Activated CD4-positive, alpha-beta T cell treated with anti-CD3 and anti-CD28 coated beads, Interleukin-2, amount 10 ng/mL, durations not matched to agents 7 days and 5 days (primary cell): ENCODE measurements at places on chromosomes 6 and 20. TPM values are rescaled to one million over a fixed set of nuclear protein-coding genes. Genes with fewer than 3 reads are reported as not detected.

Gene C6orf132
- total RNA-seq, result 0.02 TPM

Gene ZSCAN23
- 1.5 TPM for total RNA-seq

Gene THBD
- not detected for total RNA-seq

Gene TBPL1
- total RNA-seq, result 26.0 TPM

Gene SLC17A5
- total RNA-seq, result 5.1 TPM

Gene TRIM15
- not detected for total RNA-seq

Gene ARMC2
- total RNA-seq, result 10.2 TPM

Gene TBXT
- total RNA-seq, result not detected

Gene SLC17A9
- 12.6 TPM for total RNA-seq

Gene PSMB8
- 307 TPM for total RNA-seq

Gene F13A1
- not detected for total RNA-seq

Gene CDH26
- total RNA-seq, result 0.47 TPM

Gene OXT
- total RNA-seq, result not detected
